ENCODE measurements at places on chromosomes 16 and 17.

DNA sequence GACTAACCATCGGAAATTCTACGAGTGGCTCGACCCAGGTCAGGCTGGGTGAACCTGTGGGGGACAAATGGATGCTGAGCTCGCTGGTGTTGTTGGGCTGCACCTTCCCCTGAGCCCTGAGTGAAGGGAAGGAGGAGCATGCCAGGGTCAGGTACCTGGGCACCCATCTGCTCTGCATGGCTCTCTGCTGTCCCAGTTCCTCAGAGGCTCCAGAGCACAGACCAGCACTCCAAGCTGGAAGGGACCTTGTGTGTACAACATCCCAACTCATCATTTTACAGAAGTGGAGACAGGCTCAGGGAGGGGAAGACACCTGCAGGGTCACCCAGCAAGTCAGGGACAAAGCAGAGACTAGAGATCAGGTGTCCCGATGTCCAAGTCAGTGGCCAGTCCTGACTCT lies 84.9 kb upstream of the NLRP1 start:
- no peak for DNase-seq

- DNase-seq = no peak
Observed at GRCh38 chr16:78915811-78916345, 684.7 kb downstream of the MAF start.

DNA sequence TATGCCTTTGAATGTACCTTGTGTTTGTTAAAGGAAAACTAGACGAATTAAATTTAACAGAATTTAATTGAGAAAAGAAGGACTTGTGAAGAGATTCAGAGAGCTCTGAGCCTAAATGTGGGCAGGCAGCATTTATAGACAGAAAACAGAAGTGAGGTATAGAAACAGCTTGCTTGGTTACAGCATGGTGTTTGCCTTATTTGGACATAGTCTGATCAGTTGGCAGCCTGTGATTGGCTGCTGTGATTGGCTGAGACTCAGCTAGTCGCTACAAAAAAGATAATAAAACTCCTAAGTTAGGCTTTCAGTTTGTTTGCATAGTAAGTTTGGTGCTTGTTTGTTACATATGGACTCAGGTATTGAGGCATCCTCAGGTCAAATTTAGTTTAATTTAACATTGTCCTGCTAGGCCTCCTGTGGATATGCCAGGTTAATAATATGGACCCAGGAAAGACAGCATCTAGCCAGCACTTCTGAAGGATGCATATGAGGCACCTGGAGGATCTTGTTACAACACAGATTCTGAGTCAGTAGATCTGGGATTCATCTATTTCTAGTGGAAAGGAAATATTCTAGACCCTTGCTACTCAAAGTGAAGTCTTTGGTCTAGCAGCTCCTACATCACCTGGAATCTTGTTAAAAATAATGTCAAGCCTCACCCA lies 43.4 kb downstream of the SLFN5 start:
- no peak for DNase-seq

DNA sequence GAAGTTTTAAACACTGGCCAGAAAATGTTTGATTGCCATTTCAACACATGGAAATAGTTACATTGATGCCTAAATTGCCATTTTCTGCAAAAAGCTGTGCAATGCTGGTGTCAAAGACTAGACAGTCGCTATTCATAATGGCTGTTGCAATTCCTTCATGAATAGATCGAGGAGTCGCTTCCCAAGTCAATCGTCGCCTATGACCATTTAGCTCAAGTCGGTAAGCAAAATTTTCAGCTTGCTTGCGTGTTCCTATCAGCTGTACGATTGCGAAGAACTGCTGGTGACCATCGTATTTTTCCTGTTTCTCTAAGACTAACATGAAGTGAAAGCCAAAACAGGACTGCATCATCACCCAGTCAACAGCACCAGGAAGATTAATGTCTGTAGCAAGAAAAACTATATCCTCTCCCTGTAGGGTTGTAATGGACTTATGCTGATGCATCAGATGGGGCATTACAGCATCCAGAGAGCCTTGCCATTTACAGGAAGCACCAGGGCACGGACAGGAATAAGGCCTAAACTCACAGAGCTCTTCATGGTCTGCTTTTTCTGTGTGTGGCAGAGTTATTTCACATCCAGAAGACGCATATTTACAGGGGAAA lies 23.6 kb downstream of the SIAH1 start:
- DNase-seq = no peak

- no peak for DNase-seq
Observed at GRCh38 chr16:3444032-3444388, 530 bp downstream of the NAA60 start.

DNA sequence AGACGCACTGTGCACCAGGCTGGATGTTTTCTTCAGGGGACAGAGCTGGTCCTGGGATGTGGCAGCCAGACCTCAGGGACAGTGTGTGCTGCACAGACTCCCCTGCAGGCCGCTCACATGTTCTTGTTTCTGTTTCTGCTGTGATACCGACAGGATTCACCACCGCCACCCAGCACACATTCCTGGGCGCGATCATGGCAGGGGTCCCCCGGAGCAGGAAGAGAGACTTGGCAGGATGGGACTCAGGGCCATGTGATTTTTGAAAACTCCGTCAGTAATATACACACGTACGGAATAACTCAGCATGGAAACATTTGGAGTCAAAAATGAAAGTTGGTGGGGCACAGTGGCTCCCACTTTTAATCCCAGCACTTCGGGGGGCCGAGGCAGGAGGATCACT lies 79.0 kb downstream of the HAPSTR1 start:
- DNase-seq = no peak

- DNase-seq = no peak
Observed at GRCh38 chr16:69925311-69925710, 25.8 kb upstream of the CLEC18A start.

DNA sequence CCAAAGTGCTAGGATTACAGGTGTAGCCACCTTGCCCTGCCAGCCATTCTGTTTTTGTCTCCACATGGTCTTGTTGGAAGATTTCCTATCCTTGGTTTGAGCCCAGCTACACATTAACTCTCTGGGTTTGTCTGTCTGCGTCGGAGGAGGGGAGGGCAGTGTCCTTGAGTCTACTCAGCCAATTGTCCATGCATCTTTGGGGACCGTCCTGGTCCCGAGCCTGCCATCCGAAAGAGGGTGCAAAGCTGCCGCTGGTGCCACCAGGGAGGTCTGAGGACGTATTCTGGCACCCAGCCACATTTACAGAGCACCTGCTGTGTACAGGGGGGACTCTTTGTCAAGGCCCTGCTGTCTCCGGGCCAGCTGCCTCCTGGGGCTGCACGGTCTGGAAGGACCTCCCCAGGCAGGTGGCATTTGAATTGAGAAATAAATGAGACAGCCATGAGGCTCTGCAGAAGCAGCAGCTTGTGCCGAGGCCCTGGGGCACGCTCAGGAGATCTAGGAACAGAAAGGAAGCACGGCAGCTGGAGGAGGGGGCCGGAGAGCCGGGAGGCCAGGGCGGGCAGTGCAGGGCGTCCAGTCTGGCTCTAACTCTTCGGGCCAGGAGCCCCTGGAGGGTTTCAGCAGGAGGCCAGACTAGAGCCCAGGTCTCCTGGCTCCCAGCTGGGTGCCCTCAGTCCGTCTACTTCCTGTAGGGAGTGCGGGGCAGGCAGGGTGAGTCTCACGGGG lies 1.5 kb downstream of the CYBA start:
- DNase-seq = no peak

DNA sequence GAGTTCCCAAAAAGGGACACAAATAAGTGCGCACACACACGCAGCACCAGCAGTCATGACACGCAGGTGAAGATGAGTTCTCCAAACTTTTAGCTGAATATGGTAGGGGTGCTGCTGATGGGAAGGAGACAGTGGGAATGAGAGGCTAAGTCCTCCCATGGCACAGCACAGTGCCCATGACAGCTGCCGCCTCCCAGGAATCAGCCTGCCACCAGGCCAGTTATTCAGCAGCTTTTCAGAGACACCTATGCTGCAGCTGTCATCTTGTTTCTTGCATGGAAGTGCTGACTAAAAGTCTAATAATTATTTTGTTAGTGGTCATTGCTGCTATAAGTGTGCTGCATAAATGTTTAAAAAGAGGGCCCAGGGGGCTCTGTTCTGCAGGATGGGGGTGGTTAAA lies 12.2 kb downstream of the WFIKKN2 start:
- DNase-seq = no peak

DNA sequence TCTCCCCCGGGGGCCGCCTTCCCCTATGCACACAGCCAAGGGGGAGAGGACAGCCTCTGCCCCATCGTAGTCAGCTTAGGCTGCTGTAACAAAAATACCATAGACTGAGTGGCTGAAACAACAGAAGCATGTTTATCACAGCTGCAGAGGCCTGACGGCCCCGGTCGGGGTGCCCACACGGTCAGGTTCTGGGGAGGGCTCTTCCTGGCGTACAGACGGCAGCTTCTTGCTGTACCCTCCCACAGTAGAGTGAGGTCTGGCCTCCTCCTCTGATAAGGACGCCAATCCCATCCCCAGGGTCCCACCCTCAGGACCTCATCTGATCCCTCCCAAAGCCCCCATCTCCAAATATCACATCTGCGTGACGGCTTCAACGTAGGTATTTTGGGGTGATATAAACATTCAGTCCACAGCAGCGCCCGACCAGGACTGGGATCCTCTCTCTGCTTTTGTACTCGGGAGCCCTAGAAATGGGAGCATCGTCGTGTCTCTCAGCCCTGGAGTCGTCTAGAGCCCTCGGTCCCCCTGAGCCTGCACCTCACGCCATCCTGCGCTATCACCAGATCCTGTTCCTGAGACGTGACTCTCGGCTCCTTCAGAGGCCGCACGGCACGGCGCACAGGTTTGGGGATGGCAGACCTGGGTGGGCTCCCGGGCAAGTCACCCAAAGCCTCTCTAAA lies 67.8 kb downstream of the RPH3AL start:
- DNase-seq = no peak

DNA sequence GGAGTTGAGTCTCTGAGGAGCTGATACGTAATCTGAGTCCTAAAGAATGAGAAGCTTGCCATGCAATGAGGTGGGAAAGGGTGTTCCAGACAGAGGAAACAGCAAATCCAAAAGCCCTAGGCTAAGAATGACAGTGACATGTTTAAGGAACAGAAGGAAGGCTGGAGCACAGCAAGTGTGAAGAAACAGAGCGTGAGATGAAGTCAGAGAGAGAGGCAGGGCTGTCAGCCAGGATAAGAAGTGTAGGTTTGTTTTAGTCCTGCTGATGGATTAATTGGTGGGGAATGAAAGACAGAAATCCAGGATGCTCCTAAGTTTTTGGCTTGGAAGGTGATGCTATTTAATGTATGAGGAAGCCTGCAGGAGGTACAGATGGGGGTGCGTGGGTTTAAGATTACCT lies 14.5 kb downstream of the MMP28 start:
- no peak for DNase-seq

GRCh38 chr16:72481419-72481818 lies 309.5 kb upstream of the PMFBP1 start:
- DNase-seq = no peak

- no peak for DNase-seq
Observed at GRCh38 chr17:41196068-41196467, 6.4 kb downstream of the KRTAP9-1 start.

- DNase-seq = no peak
Observed at GRCh38 chr16:57802341-57803133, at the start of gene KIFC3. Gene KIFC3 (minus strand): TSS chr16:57802491. CDS start chr16:57798243, 4,248 bp downstream.

DNA sequence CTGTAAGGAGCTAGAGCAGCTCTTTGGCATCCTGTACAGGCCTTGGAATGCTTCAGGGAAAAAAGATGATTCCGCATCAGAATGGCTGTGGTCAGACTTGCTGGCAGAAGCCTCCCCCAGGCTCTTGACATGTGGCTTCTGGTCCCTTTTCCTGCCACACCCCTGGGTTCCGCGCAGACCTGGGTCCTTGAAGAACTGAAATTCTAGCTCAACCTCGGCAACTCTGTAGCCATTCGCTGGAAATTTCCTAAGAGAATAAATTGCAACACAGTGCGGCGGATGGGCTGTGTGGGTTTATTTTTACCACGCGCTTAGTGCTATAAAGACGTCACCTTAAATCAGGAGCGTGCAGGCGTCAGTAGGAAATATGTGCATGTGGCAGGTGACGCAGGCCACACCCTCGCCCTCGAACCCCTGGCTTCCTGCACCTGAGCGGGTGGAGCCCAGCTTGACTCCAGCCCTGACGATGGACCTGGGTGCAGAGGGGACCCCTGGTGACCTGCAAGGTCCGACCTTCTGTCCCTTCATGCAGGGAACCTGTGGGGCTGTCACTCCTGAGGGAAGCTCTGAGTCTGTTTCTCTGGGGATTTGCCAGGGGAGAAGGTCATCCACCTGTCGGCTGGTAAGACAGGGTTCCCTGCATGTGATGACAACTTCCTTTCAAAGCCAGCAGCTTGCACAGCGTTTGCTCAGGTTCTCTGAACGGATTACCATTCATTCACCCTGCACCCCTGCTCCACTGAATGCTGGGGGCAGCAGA lies 46.3 kb downstream of the METRNL start:
- no peak for DNase-seq

DNA sequence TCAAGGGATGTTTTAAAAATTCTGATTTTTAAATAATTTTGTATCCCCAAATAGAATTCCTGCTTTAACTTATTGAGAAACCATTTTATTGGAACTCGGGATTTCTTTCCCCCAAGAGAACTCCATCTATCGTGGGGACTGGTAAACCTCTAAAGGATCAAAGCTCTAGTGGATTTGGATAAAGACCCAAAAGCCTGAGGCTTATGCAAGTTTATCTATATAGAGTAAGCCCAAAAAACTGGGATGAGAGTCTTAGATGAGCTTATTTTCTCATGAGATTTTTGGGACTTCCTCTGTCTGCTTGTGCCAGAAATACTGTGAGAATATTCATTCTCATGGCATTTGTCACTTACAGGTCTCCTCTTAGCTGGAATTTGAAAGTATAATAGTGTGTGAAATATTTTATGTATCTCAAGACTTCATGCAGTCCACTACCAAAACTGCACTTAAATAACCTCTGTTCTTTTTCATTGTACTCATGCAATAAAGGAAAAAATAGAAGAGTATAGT lies 333.1 kb downstream of the BCAS3 start:
- DNase-seq = no peak

DNA sequence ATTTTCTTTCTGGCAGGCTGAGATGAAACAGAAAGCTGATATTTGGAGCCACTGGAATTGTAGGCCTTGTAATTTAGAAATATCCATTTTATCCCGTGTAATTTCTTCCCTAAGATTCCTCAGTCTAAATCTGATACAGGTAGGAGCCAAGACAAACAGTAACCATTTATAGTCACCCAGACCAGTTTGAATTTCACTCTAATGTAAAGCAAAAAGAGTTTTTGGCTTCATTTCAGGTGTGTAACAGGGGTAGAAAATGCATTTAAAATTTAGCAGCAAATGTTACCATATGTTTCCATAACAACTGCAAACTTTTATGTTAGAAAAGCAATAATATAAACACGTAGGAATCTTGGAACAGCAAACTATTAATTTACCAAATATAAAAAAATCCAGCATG lies 249.4 kb downstream of the FTO start:
- no peak for DNase-seq

GRCh38 chr17:50892101-50892776 lies 26.1 kb upstream of the TOB1 start:
- no peak for DNase-seq
